ENCODE measurements at places on chromosomes 6 and 20.

DNA sequence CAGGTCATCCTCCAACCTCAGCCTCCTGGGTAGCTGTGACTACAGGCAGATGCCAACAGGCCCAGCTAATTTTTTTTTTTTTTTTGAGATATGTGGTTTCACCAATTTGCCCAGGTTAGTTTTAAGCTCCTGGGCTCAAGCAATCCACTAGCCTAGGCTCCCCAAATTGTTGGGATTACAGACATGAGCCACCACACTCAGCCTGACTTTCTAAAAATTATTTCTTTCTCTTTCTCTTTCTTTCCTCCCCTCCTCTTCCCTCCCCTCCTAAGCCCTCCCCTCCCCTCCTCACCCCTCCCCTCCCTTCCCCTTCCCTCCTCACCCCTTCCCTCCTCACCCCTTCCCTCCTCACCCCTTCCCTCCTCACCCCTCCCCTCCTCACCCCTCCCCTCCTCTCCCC is 127.3 kb downstream of the BTBD3 start:
- DNase-seq = no peak

- DNase-seq = no peak
These were observed 76.8 kb upstream of the GATA5 start for GRCh38 chr20:62552613-62553012.

- no peak for DNase-seq
These were observed 39.1 kb upstream of the PREX1 start for GRCh38 chr20:48866936-48867335.

DNA sequence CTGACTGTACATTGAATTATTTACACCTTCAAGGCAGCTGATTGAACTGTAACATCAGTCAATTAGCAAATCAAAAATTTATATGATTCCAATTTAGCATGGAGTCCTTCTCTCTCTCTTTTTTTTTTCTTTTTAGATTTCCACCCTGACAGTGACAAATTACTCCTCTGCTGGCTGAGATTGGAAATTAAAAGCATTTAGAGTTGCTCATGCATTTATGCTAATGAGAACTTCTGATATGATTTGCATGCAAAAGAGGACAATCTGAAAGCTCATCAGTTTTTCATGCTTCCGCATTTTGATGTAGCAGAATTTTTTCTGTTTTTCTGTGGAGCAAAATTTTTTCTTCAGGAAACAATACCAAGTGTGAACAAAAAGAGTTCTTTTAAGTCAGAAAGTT is 130.5 kb upstream of the NOX3 start:
- no peak for DNase-seq

DNA sequence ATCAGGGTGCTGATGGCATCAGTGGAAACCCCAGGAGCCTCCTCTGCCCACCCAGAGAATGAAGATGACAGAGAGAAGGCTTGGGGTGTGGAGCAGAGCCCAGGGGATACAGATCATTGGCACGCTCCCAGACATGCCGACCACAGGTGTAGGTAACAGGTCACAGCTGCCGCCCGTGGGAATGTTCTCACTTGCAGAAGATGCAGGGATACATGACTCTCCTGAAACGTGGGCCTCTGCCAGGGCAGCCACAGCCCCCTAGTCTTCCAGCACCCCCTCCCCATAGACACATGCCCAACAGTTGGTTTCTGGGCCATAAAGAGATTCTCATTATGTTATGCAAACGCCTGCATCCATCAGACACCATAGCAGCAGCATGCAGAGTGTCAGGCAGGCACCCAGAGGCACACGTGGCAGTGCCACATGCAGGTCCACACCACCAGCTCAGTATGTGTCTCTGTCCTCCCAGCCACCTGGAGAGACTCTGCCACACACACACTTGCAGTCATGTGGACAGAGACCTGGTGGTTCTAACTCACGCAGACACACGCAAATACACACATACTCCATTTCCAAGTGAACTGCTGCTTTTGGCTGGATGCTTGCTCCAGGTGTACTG is 45.5 kb downstream of the LRFN2 start:
- DNase-seq = no peak

- DNase-seq = no peak
These were observed 18.0 kb upstream of the MAFB start for GRCh38 chr20:40706977-40707582.

DNA sequence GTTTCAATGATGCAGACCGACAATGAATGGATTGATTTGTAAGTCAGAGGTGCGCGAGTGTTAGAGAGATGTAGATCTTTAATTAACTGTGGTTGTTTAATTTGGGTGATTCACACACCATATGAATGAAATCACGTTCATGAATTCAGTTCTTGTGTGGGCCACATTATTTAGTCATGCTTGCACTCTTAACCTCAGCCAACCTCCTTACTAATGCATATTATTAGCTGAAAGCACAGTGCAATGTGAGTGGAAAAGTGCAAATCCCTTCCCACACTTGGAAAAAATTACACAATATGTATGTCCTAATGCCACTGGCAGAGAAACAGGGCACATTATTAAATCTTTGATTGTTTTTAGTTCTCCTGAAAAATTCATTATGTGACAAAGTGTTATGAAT is 512.5 kb downstream of the BCKDHB start:
- DNase-seq = peak; percentile 53

DNA sequence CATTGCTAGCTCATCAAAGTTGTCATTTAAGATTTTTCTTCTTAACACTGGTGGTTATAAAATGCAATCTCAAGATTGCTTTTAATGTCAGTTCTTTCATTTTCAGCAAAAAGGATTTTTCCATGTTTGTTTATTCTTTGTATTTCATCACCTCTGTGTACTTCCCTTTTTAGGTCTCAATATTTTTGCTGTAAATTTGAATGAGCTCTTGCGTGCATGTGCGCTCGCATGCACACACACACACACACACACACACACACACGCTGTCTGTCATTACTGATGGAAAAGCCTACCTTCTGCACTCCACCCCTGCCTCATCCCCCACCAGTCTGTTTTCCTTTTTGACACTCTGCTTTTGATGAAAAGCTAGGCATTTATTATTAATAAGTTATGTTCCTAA is 85.3 kb upstream of the FYN start:
- no peak for DNase-seq

- no peak for DNase-seq
These were observed 760.0 kb upstream of the SLC35B3 start for GRCh38 chr6:9195322-9195721.

- DNase-seq = no peak
These were observed 1.3 kb upstream of the CNR1 start for GRCh38 chr6:88167352-88167937.

- no peak for DNase-seq
These were observed 85.7 kb downstream of the GINS1 start for GRCh38 chr20:25493137-25493536.

GRCh38 chr20:63082308-63082938 is 75.7 kb upstream of the BHLHE23 start:
- DNase-seq = no peak

GRCh38 chr20:23943304-23943703 is 45.3 kb downstream of the GGTLC1 start:
- DNase-seq = no peak

- no peak for DNase-seq
These were observed 563.0 kb upstream of the AGPAT4 start for GRCh38 chr6:161836643-161837448.

- DNase-seq = no peak
These were observed 13.6 kb downstream of the NHSL1 start for GRCh38 chr6:138485586-138486248.

DNA sequence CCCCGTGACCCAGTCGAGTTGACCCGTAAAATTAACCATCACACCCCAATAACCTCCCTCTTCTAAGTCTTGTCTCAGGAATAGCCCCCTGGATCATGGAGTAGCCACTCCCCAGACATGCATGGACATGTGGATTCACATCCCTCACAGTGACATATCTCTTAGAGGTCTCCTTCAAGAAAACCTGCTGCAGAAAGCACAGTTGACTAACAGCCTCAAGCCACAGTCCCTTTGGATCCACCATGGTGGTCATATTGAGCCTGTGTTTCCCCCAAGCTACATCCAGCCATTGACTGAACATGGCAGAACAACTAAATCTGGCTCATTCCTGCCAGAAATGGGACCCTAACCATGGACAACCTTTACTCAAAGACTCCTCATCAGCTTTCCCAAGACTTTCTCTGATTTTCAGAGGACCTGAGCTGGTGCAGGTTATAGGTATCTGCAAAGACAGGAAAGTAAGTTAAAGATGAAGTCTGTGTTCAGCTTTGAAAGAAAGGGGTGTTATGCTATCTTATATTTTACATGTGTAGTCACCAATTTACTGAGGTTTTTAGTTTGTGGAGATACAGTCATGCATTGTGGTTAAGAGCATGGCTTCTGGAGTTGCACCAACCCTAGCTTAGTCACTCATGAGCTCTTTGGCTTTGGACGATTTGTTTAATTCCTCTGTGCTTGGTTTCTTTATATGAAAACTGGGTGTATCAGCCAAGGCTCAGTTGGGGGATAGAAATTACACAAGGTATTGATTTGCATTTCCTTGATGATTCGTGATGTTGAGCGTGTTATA is 219.1 kb downstream of the MYLK4 start:
- DNase-seq = peak; percentile 85

GRCh38 chr20:52340036-52340634 is 148.6 kb upstream of the ZFP64 start:
- no peak for DNase-seq

DNA sequence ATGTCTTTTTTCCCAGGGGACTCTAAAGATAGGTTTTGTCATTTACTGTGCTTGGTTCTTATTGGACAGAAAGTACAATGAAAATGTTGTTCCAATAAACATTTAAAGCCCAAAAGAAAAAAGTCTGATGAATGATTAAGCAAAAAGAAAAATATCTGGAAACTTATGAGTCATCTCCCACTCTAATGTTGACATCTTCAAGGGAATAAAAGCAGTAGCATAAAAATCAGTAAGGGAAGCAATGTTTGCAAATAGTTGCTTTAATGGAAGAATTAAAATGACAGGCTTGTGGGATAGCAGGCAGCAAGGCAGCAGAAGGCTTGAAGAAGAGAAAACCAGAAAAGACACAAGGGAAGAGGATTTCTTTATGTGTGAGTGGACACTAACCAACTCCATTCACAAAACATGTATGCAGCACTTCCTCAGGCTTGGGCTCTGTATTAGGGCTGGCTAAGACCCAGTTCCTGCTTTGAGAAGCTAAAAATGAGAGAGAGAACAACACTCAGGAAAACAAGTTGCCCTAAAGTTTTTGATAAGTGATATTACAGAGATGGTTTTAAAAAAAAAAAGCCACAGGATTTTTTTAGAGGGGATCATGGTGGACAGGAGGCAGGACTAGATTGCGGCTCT is 263.2 kb upstream of the NT5E start:
- no peak for DNase-seq

- no peak for DNase-seq
These were observed at the start of gene ZNF831 for GRCh38 chr20:59163631-59164530. TSS of gene ZNF831 (plus strand) at chr20:59163821. CDS start at chr20:59191020, 27,199 bp downstream.

DNA sequence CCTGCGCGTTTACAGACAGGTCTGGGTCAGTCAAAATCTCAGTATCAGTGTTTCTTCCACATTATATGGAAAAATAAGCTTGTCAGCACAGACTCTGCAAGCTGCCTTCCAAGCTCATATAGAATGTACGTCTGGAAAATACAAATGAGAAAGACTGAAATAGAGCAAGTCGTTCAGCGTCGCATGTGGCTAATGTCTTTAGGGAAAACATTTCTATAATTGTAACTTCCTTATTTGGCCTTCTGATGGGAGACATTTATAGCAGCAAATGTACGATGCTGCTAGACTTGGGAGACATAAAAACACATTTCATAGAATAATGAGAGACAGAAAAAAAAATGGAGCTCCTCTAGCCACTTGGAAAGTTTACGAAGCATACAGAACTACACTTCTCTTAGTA is 122.2 kb downstream of the KIF16B start:
- no peak for DNase-seq

All from fibroblast of skin of left biceps (primary cell).